ENCODE measurements at places on chromosomes 5 and 9.

DNA sequence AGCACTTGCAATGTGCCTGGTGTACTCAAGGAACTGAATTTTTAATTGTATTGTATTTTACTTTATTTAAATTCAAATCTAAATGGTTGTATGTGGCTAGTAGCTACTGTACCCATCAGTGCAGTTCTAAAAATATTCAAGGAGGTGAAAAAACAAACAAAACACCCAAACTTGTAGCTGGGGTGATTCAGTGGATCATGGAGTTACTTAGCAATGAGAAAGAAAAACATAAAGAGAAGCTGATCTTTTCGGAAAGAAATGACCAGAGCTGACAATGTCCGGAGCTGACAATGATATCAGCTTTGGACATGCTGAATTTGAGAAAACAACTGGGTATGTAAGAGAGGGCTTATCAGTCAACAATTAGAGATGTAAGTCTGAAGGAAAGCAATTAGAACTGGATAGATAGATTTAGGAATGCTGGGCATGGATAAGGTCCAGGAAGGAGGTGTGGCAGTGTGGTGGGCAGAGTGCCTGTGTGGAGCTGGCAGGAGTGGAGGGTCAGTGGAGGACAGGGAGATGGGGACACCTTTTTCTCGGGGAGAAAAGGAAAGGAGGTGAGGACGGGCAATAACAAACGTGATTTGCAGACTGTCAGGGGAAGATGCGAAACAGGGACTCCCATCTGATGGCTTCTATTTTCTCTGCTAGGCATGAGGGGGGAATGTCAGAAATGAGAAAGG lies 113.2 kb downstream of the DCP2 start:
- no peak for DNase-seq

GRCh38 chr5:15499528-15500324 lies at the start of gene FBXL7:
Gene FBXL7 (plus strand): TSS chr5:15500180.
- DNase-seq: peak; percentile 81

DNA sequence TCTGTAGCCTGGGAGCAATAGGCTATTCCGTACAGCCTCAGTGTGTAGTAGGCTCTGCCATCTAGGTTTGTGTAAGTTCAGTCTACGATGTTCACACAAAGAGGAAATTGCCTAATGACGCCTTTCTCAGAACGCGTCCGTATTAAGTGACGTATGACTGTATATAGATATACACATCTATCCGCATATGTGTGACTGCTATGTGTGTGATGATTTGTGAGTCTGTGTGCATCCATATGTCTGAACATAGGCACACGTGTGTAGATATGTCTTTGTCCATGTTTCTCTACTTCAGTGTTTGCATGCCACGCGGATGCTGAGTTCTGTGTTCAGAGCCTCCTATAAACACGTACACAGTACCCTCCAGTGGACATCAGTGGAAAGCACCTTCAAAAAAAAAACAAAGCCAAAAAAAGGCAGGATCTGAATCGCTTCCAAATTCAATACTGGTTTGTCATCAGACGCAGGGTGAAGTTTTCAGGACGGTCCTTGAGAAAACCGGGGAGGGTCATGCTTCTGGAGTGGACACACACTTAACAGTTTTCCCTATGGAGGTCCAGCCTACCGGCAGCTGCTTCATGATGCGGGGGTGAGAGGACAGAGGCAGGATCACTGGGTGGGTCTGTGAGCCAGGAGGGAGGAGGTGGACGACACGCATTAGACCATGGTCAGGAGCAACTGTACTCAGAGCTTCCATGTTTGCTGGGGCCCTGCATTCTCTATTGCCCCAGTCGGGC lies 29.5 kb upstream of the ALDH1B1 start:
- peak; percentile 90 for DNase-seq

GRCh38 chr5:53243403-53243802 lies 133.8 kb upstream of the MOCS2 start:
- no peak for DNase-seq

- DNase-seq: peak; percentile 69
These were observed 461.6 kb downstream of the RASEF start for GRCh38 chr9:82601293-82601771.

- DNase-seq: no peak
These were observed 63.7 kb downstream of the HABP4 start for GRCh38 chr9:96513622-96514021.

GRCh38 chr5:175688352-175689146 lies 30.7 kb downstream of the HRH2 start:
- no peak for DNase-seq

GRCh38 chr5:43315682-43316081 lies 2.5 kb upstream of the HMGCS1 start:
- DNase-seq: no peak

- DNase-seq: peak; percentile 98
These were observed 184.8 kb downstream of the PBX3 start for GRCh38 chr9:125932012-125932411.

- peak; percentile 86 for DNase-seq
These were observed 9.3 kb downstream of the STOM start for GRCh38 chr9:121360601-121361374.

GRCh38 chr5:127072861-127073846 lies at the start of gene C5orf63:
Gene C5orf63 (minus strand): TSS chr5:127073502. CDS start chr5:127058995, 14,507 bp downstream.
- DNase-seq: no peak

- DNase-seq: no peak
These were observed 113.6 kb upstream of the RAPGEF1 start for GRCh38 chr9:131853434-131853833.

- no peak for DNase-seq
These were observed 69.5 kb upstream of the ALDH1A1 start for GRCh38 chr9:73022353-73022752.

All from fibroblast of upper back skin (primary cell).